ENCODE measurements at places on chromosomes 1 and 21.

DNA sequence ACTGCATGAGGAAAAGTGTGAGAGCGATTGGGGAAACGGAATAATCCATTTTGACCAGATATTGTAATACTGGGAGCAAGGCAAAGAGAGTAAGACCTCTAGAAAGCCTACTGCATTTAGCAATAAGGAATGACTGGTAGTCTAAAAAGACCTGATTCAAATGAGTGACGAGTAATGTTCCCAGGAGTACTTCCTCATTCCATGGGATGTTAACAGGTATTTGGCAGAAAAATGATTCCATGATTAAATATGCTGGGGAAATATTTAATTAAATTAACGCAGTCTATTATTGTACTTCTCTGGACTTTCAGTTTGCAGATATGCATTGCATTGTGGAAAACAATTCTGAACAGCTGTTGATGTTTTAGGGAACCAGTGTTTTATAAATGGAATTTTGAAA is 105.5 kb downstream of the RPE65 start:
- no peak for DNase-seq

DNA sequence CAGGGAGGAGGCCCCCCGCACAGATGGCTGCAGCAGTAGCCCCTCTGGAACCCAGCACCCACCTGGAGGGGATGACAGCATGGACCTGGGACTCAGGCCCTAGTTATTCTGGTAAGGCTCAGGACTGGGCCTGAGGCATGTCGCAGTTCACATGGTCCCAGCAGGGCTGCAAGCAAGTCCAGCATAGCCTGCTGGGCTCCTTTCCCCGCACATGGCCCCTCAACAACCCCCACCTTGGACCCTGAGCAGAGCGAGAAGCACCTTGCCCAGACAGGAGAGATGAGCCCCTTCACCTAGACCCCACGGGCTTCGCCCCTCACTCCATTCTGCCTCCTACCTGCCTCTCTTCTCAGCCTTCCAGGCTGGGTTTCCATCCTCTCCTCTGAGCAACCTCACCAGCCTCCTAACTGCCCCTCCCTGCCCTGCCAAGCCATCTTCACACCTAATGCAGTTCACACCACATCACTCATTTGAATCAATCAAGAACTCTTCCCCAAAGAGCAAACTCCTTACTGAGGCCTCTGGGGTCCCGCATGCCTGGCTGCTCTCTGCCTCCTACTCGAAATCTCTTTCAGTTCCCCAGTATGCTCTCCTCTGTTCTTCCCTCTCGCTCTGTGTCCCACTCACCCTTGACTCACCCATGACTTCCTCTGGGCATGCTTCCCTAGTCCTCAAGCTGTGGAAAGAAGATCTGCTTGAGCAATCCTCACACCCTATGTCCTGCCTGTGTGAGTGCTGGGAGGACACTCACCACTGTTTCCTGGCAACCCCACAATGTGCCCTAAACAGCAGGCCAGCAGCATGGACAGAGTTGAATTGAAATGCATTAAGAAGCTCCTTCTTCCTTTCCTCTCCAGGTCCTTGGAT is 9.4 kb upstream of the THEMIS2 start:
- no peak for DNase-seq

GRCh38 chr1:30830537-30830936 is 73.0 kb upstream of the LAPTM5 start:
- DNase-seq, result no peak

DNA sequence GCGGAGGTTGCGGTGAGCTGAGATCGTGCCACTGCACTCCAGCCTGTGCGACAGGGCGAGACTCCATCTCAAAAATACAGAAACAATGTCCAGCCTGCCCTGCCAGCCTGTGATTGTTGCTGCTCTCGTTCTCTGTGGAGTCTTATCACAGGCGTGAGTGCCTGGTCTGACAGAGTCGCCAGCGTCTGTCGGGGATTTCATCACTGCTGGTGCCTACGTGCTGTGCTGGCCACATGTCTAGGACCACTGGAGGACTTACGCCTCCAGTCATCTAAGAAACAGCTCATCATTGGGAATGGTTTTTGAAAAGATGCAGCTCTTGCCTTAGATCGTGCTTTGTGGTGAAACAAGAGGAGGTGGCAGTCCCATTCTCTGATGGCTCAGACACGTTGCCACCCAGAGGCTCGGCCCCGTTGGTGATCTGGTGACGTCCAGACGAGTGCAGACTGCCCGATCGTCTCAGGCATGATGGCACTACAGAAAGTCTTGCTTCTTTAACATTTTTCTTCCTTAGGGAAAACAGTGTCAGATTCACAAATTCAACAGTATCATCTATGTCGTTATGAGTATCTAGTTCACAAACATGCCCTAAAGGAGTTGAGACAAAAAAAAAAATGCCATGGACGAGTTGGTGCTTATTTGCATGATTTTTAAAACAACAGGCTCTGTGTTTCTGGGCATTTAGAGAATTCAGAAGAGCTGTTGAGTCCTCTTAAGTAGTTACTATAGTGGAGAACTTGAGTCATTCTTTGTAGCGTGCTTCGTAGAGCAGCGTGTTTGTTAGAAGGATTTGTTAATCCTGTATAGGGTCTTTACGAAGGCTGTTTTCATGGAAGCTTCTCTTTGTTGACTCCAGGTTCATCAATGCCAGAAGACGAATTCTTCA is 47.5 kb downstream of the CBS start:
- no peak for DNase-seq

DNA sequence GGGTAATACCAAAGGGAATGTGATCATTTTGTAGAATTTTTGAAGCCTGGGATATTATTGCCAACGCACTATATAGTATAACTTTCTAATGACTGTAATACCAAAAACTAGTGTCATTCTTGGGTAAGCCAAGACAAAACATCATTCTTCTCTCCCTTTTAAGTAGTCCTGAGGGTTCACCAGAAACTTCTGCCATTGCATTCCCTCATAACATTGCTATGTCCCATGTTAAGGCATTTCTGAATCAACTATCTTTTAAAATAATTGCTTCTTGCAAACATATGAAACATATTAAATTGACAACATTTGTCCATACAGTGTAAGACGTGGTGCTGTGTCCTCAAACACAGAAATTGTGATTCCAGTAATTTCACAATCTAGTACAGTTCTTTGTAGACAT is 29.9 kb upstream of the C1orf21 start:
- DNase-seq, result no peak

- DNase-seq, result no peak
Observed at GRCh38 chr1:8076176-8076575, 50.1 kb upstream of the ERRFI1 start.
